ENCODE measurements at places on chromosomes 1 and 21.

- no peak for DNase-seq
- H3K4me3 ChIP-seq: no peak overlapping the region
- H3K27me3 ChIP-seq: peaks cover 13% of the 10 kb centered on the region
These were observed 45.0 kb downstream of the UBASH3A start for GRCh38 chr21:42448686-42449085.

- DNase-seq: no peak
- no peak overlapping the region for H3K27ac ChIP-seq
- no peaks in the 10 kb centered on the region for H3K4me1 ChIP-seq
These were observed 332.7 kb downstream of the USH2A start for GRCh38 chr1:216090556-216090955.

DNA sequence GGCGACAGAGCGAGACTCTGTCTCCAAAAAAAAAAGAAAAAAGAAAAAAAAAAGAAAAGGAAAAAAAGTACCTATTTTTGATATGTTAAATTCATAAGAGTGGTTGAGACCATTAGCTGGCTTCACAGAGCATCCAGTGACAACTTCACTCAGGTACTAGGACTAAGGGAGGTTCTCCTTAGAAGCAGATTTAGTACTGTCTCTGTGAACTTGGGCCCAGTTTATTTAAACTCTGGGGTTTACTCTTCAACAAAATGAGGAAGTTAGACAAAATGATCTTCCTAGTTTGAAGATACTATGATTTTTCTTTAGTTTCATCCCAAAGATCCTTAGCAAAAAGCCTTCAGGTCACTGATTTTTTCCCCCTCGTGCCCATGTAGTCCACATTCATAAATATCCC lies 21.2 kb downstream of the MACO1 start:
- no peaks in the 10 kb centered on the region for H3K27me3 ChIP-seq
- H3K27ac ChIP-seq: peak overlapping the region; percentile 11
- peaks cover 5% of the 10 kb centered on the region for H3K4me1 ChIP-seq
- DNase-seq: no peak

- H3K4me3 ChIP-seq: no peak overlapping the region
- H3K27ac ChIP-seq: no peak overlapping the region
- no peak for DNase-seq
These were observed 114.2 kb downstream of the ADGRL4 start for GRCh38 chr1:78892260-78892840.

- H3K27me3 ChIP-seq: peaks cover 23% of the 10 kb centered on the region
- H3K36me3 ChIP-seq: no peaks in the 10 kb centered on the region
- no peak for DNase-seq
- no peak overlapping the region for H3K27ac ChIP-seq
- H3K4me3 ChIP-seq: no peak overlapping the region
These were observed 352 bp downstream of the KCNK1 start for GRCh38 chr1:233614173-233614742.

DNA sequence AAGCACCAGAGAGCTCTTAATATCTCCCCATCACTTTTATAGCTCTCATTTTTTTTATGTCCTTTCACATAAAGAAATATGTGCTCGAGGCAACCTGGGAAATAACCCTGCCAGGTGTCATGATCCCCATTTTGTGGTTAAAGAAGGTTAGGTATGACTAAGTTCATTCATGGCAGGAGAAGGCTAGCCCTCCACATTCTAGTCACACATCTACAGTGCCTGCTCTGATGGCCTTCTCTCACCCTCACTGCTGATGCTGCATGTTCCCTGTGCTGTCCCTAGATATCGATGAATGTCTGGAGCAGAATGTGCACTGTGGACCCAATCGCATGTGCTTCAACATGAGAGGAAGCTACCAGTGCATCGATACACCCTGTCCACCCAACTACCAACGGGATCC lies 187.5 kb downstream of the TPR start:
- H3K4me3 ChIP-seq: no peak overlapping the region
- no peaks in the 10 kb centered on the region for H3K36me3 ChIP-seq
- H3K27me3 ChIP-seq: peaks cover 8% of the 10 kb centered on the region
- no peak for DNase-seq
- peaks cover 9% of the 10 kb centered on the region for H3K4me1 ChIP-seq

GRCh38 chr1:218660678-218661053 lies 315.5 kb downstream of the TGFB2 start:
- peaks cover 2% of the 10 kb centered on the region for H3K27me3 ChIP-seq
- DNase-seq: no peak
- H3K27ac ChIP-seq: no peak overlapping the region
- H3K36me3 ChIP-seq: no peaks in the 10 kb centered on the region
- no peaks in the 10 kb centered on the region for H3K4me1 ChIP-seq

- no peaks in the 10 kb centered on the region for H3K36me3 ChIP-seq
- H3K4me1 ChIP-seq: peaks cover 13% of the 10 kb centered on the region
- no peak for DNase-seq
- H3K27ac ChIP-seq: no peak overlapping the region
These were observed 135.5 kb downstream of the HIVEP3 start for GRCh38 chr1:41783189-41783639.

DNA sequence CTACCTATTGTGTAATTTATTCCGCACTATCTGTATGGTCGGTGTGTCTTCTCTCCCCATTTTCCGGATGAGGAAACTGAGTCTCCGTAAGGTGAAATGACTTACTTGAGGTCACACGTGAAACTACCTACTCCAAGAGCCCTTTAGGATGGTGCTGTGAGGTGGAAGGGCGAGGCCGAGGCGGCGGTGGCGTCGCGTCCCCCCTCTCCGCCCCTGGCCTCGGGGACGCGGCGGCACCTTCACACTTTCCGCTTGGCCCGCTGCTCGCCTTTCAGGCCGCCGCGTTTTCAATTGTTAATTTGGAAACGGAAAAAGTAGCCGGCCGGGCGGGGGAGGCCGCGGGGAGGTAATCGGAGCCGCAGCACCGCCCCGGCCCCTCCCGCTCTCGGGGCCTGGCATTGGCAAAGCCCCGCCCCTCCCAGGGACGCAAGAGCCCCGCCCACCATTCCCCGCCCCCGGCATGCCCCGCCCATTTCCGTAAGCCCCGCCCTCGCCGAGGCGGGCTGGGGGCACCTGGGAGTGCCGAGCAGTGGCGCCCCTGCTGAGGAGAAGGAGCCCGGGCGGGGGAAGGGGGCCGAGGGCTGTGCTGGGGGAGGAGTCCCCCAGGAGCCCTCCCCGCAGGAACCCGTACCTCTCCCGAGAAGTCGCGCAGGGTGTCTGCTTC lies 18.6 kb downstream of the KCNQ4 start:
- H3K4me3 ChIP-seq: peak overlapping the region; percentile 86
- peak; percentile 78 for DNase-seq
- no peaks in the 10 kb centered on the region for H3K36me3 ChIP-seq
- peak overlapping the region; percentile 87 for H3K27ac ChIP-seq
- peaks cover 34% of the 10 kb centered on the region for H3K4me1 ChIP-seq

GRCh38 chr1:157438613-157439012 lies 113.7 kb downstream of the FCRL5 start:
- no peaks in the 10 kb centered on the region for H3K36me3 ChIP-seq
- H3K27ac ChIP-seq: no peak overlapping the region
- H3K4me1 ChIP-seq: no peaks in the 10 kb centered on the region
- no peak overlapping the region for H3K4me3 ChIP-seq
- peaks cover 9% of the 10 kb centered on the region for H3K27me3 ChIP-seq

- H3K27me3 ChIP-seq: peaks cover 3% of the 10 kb centered on the region
- no peak overlapping the region for H3K4me3 ChIP-seq
- DNase-seq: no peak
- no peaks in the 10 kb centered on the region for H3K4me1 ChIP-seq
- H3K36me3 ChIP-seq: no peaks in the 10 kb centered on the region
- no peak overlapping the region for H3K27ac ChIP-seq
These were observed 35.7 kb upstream of the SUCO start for GRCh38 chr1:172497230-172497629.

- H3K27ac ChIP-seq: no peak overlapping the region
- H3K4me1 ChIP-seq: no peaks in the 10 kb centered on the region
- no peak overlapping the region for H3K4me3 ChIP-seq
- H3K36me3 ChIP-seq: no peaks in the 10 kb centered on the region
- DNase-seq: no peak
These were observed 25.4 kb downstream of the RIPK4 start for GRCh38 chr21:41741253-41742072.

DNA sequence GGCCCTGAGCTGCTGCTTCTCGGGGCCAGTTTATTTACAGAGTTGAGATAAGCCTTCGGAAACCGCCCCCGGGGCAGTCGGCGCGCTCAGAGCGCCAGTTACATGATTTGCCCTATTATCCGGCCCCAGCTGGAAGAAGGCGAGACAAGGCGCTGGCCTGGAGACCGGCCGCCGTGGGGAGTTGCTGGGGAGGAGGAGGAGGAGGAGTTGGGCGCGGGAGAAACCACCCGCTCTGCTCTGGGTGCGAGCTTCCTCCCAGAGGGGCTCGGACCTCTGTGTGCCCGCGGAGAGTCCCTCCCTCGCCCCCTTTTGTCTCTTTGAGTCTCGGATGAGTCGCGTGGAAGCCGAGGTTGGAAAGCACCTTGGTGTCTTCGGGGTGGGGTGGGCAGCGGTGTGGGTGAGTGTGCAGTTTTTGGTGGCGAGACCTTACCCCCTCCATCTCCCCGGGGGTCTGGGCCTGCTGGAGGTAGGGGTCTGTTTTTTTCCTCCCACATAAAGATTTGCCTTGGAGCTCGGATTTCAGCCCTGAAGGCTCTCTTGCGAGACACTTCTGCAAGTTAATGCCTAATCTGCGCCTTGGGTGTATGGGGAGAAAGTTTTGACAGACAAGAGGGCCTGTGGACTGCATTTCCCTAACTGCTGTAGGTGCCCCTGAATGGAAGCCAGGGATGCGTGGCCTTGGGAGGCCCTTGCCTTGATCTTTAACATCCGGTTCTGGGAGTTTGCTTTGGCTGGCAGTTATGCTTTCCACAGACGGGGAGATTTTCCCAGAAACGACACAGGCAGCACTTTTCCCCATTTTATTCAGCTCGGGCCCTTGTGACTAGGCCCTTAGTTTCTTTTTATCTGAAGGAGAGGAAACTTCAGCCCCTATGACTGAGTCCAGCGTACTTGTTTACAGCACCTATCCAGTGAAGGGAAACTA lies 80.0 kb downstream of the NDUFS5 start:
- H3K27me3 ChIP-seq: no peaks in the 10 kb centered on the region
- peak overlapping the region; percentile 95 for H3K4me3 ChIP-seq
- H3K36me3 ChIP-seq: no peaks in the 10 kb centered on the region
- DNase-seq: peak; percentile 33

GRCh38 chr21:29164323-29164942 lies 34.0 kb downstream of the MAP3K7CL start:
- DNase-seq: no peak
- no peaks in the 10 kb centered on the region for H3K27me3 ChIP-seq
- H3K36me3 ChIP-seq: peaks cover 13% of the 10 kb centered on the region
- no peak overlapping the region for H3K4me3 ChIP-seq
- no peak overlapping the region for H3K27ac ChIP-seq
- peaks cover 4% of the 10 kb centered on the region for H3K4me1 ChIP-seq

GRCh38 chr1:17675744-17676143 lies 79.4 kb upstream of the ACTL8 start:
- no peak overlapping the region for H3K27ac ChIP-seq
- DNase-seq: no peak
- no peaks in the 10 kb centered on the region for H3K36me3 ChIP-seq
- H3K4me3 ChIP-seq: no peak overlapping the region

GRCh38 chr21:14712121-14712715 lies 166.1 kb upstream of the SAMSN1 start:
- no peaks in the 10 kb centered on the region for H3K4me1 ChIP-seq
- H3K27me3 ChIP-seq: no peaks in the 10 kb centered on the region
- no peak for DNase-seq

GRCh38 chr1:21287905-21288514 lies 2.3 kb downstream of the ECE1 start:
- H3K4me1 ChIP-seq: peaks cover 49% of the 10 kb centered on the region
- no peak for DNase-seq
- H3K4me3 ChIP-seq: peak overlapping the region; percentile 94
- H3K36me3 ChIP-seq: peaks cover 5% of the 10 kb centered on the region
- peak overlapping the region; percentile 94 for H3K27ac ChIP-seq

- no peak overlapping the region for H3K4me3 ChIP-seq
- no peaks in the 10 kb centered on the region for H3K36me3 ChIP-seq
- no peaks in the 10 kb centered on the region for H3K27me3 ChIP-seq
- no peaks in the 10 kb centered on the region for H3K4me1 ChIP-seq
- no peak for DNase-seq
These were observed 305.2 kb upstream of the FMN2 start for GRCh38 chr1:239786464-239786863.

DNA sequence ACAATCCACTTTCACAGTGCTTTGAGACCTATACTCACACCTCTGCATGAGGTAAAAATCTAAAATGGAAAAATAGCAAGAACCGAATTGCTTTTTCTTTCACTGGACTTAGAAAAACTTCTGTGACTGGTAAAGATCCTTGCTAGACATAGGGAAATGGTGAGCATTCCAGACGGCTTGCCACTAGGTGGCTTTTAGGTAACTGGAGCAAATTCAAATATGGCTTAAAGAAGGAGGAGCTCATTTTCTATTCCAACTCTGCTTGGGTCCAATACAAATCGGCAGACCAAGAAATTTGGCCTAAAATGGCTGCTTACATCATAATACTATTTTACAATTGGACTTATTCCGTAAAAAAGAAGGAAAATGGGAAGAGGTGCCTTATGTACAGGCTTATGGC lies 977.9 kb downstream of the ADGRL2 start:
- H3K27me3 ChIP-seq: no peaks in the 10 kb centered on the region
- no peak for DNase-seq
- peaks cover 3% of the 10 kb centered on the region for H3K4me1 ChIP-seq
- H3K4me3 ChIP-seq: no peak overlapping the region
- no peaks in the 10 kb centered on the region for H3K36me3 ChIP-seq
- no peak overlapping the region for H3K27ac ChIP-seq

GRCh38 chr1:62084310-62084890 lies 110.2 kb upstream of the L1TD1 start:
- DNase-seq: no peak
- no peak overlapping the region for H3K4me3 ChIP-seq
- no peaks in the 10 kb centered on the region for H3K27me3 ChIP-seq
- H3K4me1 ChIP-seq: no peaks in the 10 kb centered on the region

- no peaks in the 10 kb centered on the region for H3K36me3 ChIP-seq
- peaks cover 24% of the 10 kb centered on the region for H3K4me1 ChIP-seq
- H3K27me3 ChIP-seq: no peaks in the 10 kb centered on the region
- H3K4me3 ChIP-seq: peak overlapping the region; percentile 46
These were observed 10.8 kb upstream of the BCAR3 start for GRCh38 chr1:93692451-93692861.

- peaks cover 2% of the 10 kb centered on the region for H3K36me3 ChIP-seq
- H3K27ac ChIP-seq: peak overlapping the region; percentile 76
- DNase-seq: no peak
- H3K27me3 ChIP-seq: peaks cover 15% of the 10 kb centered on the region
These were observed 107.4 kb downstream of the TBX19 start for GRCh38 chr1:168387781-168388760.

GRCh38 chr1:153882296-153882912 lies 40.4 kb downstream of the GATAD2B start:
- peaks cover 13% of the 10 kb centered on the region for H3K4me1 ChIP-seq
- no peaks in the 10 kb centered on the region for H3K27me3 ChIP-seq
- peaks cover 5% of the 10 kb centered on the region for H3K36me3 ChIP-seq

GRCh38 chr1:35845766-35846165 lies 37.2 kb upstream of the AGO1 start:
- no peak overlapping the region for H3K27ac ChIP-seq
- peaks cover 16% of the 10 kb centered on the region for H3K36me3 ChIP-seq
- no peak for DNase-seq
- H3K4me1 ChIP-seq: peaks cover 4% of the 10 kb centered on the region

Data from memory B cell (primary cell).